ENCODE measurements at places on chromosomes 1 and 21. TPM values are rescaled to one million over a fixed set of nuclear protein-coding genes. Genes with fewer than 3 reads are reported as not detected.

- no peak overlapping the region for H3K4me3 ChIP-seq
- H3K27ac ChIP-seq, result no peak overlapping the region
- no peaks in the 10 kb centered on the region for H3K36me3 ChIP-seq
- 0 out of 2 replicates have a peak, but pooled peaks cover 9% of the 10 kb centered on the region for H3K4me1 ChIP-seq
- no peaks in the 10 kb centered on the region for H3K27me3 ChIP-seq
These were observed 318.8 kb upstream of the FAM78B start for GRCh38 chr1:166485620-166486019.

DNA sequence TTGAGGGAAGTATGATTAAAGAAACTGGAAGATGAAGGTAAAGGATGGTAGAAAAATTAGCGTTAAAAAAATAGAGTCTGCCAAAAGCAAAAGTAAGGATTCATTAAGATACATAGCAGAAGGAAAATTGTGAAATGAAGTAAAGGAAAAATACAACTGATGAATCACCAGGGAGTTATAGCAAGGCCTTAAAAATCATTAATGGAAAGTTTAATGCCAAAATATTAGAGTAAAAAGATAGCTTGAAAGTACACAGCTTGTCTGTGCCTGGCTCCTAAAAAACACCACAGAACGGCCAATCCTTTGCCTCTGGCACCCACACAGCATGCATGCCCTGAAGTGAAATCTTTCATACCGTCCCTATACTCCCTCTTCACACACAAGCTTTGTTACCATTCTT lies 66.9 kb upstream of the APOBEC4 start:
- no peaks in the 10 kb centered on the region for H3K27me3 ChIP-seq
- H3K4me3 ChIP-seq, result no peak overlapping the region
- H3K36me3 ChIP-seq, result no peaks in the 10 kb centered on the region

DNA sequence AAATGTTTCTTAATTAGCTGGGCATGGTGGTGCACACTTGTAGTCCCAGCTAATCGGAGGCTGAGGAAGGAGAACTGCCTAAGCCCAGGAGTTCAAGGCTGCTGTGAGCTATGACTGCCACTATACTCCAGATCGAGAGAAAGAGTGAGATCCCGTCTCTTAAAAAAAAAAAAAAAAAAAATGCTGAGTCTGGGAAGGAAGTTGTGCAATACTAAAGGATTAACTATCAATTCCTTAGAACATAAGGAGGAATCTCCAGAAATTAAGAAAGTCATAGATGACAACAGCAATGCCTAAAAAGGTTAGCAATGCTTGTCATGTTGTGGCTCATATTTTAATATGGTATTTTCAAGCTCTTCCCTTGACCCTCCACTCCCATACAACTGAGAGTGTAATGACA lies 5.3 kb downstream of the LUZP1 start:
- H3K27ac ChIP-seq, result no peak overlapping the region
- no peaks in the 10 kb centered on the region for H3K36me3 ChIP-seq
- H3K4me3 ChIP-seq, result no peak overlapping the region
- DNase-seq, result no peak

- no peaks in the 10 kb centered on the region for H3K4me1 ChIP-seq
- no peak overlapping the region for H3K27ac ChIP-seq
- H3K4me3 ChIP-seq, result no peak overlapping the region
- no peaks in the 10 kb centered on the region for H3K36me3 ChIP-seq
- DNase-seq, result no peak
These were observed 650.4 kb downstream of the LTN1 start for GRCh38 chr21:28342212-28342810.

GRCh38 chr21:38766987-38767722 lies 38.6 kb upstream of the ETS2 start:
- DNase-seq, result peak; percentile 20
- no peaks in the 10 kb centered on the region for H3K36me3 ChIP-seq
- H3K4me3 ChIP-seq, result peak overlapping the region; percentile 60
- no peak overlapping the region for H3K27ac ChIP-seq
- no peaks in the 10 kb centered on the region for H3K27me3 ChIP-seq
- H3K4me1 ChIP-seq, result peaks cover 24% of the 10 kb centered on the region

DNA sequence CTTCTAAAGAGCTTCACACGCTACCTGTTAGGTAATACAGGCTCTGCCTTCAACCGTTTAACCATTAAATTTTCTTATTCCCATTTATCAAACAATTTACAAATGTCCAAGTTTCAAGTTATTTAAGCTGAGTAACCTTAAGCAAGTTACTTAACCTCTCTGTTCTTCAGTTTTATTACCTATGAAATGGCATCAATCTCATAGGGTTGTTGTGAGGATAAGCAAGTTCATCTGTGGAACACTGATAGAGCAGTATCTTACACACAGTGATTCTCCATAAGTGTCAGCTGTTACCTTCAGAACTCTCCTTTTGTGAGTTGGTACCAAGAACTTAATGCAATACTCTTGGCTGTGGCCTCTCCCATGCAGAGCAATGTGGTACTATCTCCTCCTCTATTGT lies 40.0 kb downstream of the GRIK3 start:
- no peaks in the 10 kb centered on the region for H3K36me3 ChIP-seq
- H3K4me1 ChIP-seq, result no peaks in the 10 kb centered on the region
- peaks cover under 1% of the 10 kb centered on the region for H3K27me3 ChIP-seq

- H3K4me3 ChIP-seq, result no peak overlapping the region
- H3K27ac ChIP-seq, result no peak overlapping the region
- no peaks in the 10 kb centered on the region for H3K4me1 ChIP-seq
- no peaks in the 10 kb centered on the region for H3K27me3 ChIP-seq
- no peaks in the 10 kb centered on the region for H3K36me3 ChIP-seq
These were observed 38.0 kb upstream of the HLX start for GRCh38 chr1:220841293-220841692.

DNA sequence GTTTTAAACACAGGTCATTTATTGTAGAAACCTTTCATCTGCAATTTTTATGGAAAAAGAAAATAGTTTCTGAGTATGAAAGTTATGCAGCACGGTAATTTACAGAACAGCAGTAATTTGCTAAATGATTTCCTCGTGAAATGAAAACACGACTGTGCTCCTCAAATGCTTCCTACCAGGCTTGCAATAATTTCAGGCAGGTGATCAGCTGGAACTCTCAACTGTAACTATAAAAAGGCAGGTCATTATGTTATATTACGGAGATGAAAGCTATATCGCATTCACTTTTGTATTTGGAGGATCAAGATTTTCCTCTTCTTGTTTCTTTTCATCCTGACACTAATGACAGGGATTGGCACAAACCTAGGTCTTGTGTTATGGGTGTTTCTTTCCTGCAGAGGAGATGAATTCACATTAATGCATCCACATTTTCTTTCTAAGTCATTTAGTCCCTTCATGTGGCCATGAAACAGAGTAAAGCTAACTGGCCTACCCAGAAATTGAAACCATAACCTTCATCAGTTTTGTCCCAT lies 57.4 kb downstream of the SAMSN1 start:
- no peak for DNase-seq
- no peak overlapping the region for H3K27ac ChIP-seq
- H3K27me3 ChIP-seq, result no peaks in the 10 kb centered on the region
- H3K4me3 ChIP-seq, result no peak overlapping the region
- H3K36me3 ChIP-seq, result no peaks in the 10 kb centered on the region

- H3K27me3 ChIP-seq, result no peaks in the 10 kb centered on the region
- no peak for DNase-seq
- H3K4me1 ChIP-seq, result no peaks in the 10 kb centered on the region
- no peak overlapping the region for H3K4me3 ChIP-seq
- peaks cover 90% of the 10 kb centered on the region for H3K36me3 ChIP-seq
These were observed 13.6 kb downstream of the SRSF11 start for GRCh38 chr1:70234733-70235132.

GRCh38 chr1:39842030-39842678 lies 41.1 kb downstream of the TRIT1 start:
- H3K4me1 ChIP-seq, result peaks cover 24% of the 10 kb centered on the region
- no peaks in the 10 kb centered on the region for H3K27me3 ChIP-seq
- DNase-seq, result no peak
- H3K4me3 ChIP-seq, result no peak overlapping the region
- H3K27ac ChIP-seq, result no peak overlapping the region
- peaks cover 40% of the 10 kb centered on the region for H3K36me3 ChIP-seq

DNA sequence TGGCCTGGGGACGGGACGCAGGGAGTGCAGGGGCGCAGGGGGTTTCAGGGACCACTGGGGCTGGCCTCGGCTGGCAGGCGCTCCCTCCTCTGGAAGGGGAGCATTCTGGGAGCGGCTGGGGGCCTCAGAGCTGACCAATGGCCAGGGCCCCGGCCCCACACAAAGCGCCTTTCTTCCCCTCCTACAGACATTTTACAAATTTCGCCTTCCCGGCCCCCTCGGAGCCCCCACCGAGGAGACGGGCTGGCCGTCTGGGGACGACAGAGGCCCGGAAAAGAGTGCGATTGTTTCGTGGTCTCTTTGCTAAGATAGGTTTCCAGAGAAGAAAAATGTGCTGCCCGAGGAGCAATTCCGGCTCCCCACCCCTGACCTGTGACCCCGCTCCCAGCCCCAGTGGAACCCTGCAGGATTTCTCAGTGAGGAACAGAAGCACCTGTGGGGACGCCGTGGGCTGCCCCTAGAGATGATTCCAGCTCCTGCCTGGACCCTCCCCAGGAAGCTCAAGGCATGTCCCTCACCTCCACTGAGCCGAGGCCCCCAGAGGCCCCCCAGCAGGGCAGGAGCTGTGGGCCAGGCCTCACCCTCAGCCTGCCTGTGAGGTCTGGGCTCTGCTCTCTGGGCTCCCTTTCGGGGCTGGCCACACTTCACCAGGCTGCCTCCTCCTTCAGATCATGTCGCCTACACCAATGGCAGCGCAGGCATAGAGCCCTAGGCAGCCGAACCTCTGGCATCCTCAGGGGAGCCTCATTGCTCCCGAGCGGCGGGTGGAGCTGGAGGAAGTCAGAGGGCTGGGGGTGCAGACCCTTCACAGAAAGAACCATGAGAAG lies 15.0 kb upstream of the PLEKHG5 start:
- H3K27me3 ChIP-seq, result peaks cover 68% of the 10 kb centered on the region
- no peak overlapping the region for H3K27ac ChIP-seq
- H3K4me3 ChIP-seq, result peak overlapping the region; percentile 18
- H3K36me3 ChIP-seq, result no peaks in the 10 kb centered on the region

GRCh38 chr1:145690587-145691558 lies 16.3 kb downstream of the PDZK1 start:
- H3K27me3 ChIP-seq, result no peaks in the 10 kb centered on the region
- peak overlapping the region; percentile 51 for H3K27ac ChIP-seq
- peaks cover 27% of the 10 kb centered on the region for H3K36me3 ChIP-seq
- H3K4me1 ChIP-seq, result peaks cover 33% of the 10 kb centered on the region
- no peak overlapping the region for H3K4me3 ChIP-seq
- peak; percentile 54 for DNase-seq

The PRSS38 gene
- total RNA-seq, result not detected

The PAPPA2 gene
- not detected for total RNA-seq

The SLC6A17 gene
- not detected for total RNA-seq

The RNU1-1 gene
- total RNA-seq, result 859 TPM

The FAM167B gene
- total RNA-seq, result 0.15 TPM

The EBNA1BP2 gene
- total RNA-seq, result 134 TPM
